Tibial artery (tissue), 4 donors: ENCODE measurements at places on chromosomes 16 and 17.

DNA sequence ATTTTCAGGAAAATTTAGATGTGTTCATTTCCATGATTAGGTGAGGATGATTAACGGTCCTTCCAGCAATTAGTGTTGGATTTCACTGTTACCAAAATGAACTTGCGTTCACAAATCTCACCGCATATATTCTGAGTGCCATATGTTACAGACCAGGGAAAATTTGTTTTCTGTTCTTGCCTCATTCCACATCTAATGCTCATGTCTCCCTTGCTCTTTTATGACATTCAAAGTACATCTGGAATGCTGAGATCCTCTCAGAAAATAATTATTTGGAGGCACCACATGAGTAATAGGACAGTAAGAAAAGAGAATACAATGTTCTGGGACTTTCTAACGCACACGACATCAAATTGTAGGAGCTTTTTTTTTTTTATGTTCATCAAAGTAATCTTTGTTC, 406.5 kb downstream of the SHISA9 start:
- H3K36me3 ChIP-seq, result no peaks in the 10 kb centered on the region

DNA sequence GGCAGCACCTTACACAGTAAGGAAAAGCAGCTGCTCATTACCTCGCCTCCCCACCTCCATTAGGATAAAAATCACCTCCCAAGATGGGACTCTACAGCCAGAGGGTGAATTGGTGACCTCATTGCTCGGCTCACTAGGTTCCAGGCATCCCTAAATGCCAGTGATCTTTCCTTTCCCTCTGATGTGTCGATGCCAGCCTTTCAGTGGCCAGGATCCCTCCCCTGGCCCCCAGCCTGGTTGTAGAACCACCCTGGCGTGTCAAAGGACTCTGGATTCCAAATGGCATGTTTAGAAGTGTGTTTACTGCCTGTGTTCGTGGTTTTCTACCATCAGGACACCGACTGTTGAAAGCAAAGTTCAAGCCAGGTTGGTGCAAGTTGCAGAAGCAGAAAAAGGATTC, 72.1 kb upstream of the LYRM9 start:
- no peaks in the 10 kb centered on the region for H3K27me3 ChIP-seq
- DNase-seq, result no peak
- no peaks in the 10 kb centered on the region for H3K36me3 ChIP-seq
- H3K4me3 ChIP-seq, result no peak overlapping the region
- H3K27ac ChIP-seq, result no peak overlapping the region
- H3K4me1 ChIP-seq, result no peaks in the 10 kb centered on the region

GRCh38 chr17:58302919-58303585, 22.3 kb upstream of the MPO start:
- peak; percentile 15 for DNase-seq
- no peaks in the 10 kb centered on the region for H3K4me1 ChIP-seq
- no peak overlapping the region for H3K27ac ChIP-seq
- no peaks in the 10 kb centered on the region for H3K27me3 ChIP-seq

GRCh38 chr16:88912556-88912955, 46.1 kb upstream of the PABPN1L start:
- no peak overlapping the region for H3K27ac ChIP-seq
- H3K27me3 ChIP-seq, result peaks cover 83% of the 10 kb centered on the region
- H3K4me1 ChIP-seq, result peaks cover 6% of the 10 kb centered on the region
- no peaks in the 10 kb centered on the region for H3K36me3 ChIP-seq

DNA sequence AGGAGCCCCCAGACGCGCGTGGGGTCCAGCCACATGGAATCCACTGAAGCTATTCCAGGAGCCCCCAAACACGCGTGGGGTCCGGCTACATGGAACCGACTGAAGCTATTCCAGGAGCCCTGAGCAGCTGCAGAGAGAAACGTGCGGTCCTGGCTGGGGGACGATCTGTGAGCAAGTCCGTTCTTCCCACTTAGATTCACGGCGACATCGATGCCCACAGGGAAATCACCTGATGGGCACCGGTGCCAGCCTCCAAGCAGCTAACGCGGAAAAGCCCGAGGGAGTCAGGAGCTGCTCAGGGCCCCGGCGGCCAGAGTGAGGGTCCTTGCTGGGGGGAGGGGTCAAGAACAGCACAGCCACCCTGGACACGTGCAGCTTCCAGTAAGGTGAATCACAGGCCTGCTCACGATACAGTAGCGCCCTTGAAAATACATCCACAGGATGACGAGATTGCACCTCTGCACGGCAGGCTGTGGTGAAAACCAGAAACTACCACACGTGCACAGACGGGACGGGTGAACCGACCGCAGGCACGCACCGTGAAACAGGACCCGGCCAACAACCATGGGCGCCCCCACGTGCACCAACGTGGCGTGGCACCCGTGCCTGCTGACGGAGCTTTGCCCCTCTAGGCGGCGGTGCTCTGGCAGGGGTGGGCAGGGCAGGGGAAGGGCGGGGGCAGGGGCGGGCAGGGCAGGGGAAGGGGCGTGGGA, 77.7 kb upstream of the GNG13 start:
- no peak overlapping the region for H3K4me3 ChIP-seq
- H3K27ac ChIP-seq, result no peak overlapping the region
- peaks cover 13% of the 10 kb centered on the region for H3K36me3 ChIP-seq
- no peaks in the 10 kb centered on the region for H3K27me3 ChIP-seq

- H3K4me3 ChIP-seq, result peak overlapping the region; percentile 93
- peaks cover 5% of the 10 kb centered on the region for H3K36me3 ChIP-seq
- no peaks in the 10 kb centered on the region for H3K27me3 ChIP-seq
- H3K4me1 ChIP-seq, result peaks cover 22% of the 10 kb centered on the region
- DNase-seq, result no peak
These were observed 684 bp downstream of the SLX4 start for GRCh38 chr16:3610698-3611145.

GRCh38 chr17:40518401-40519088, 17.1 kb upstream of the TNS4 start:
- H3K27ac ChIP-seq, result no peak overlapping the region
- H3K27me3 ChIP-seq, result peaks cover 21% of the 10 kb centered on the region
- no peak overlapping the region for H3K4me3 ChIP-seq
- no peak for DNase-seq
- H3K36me3 ChIP-seq, result no peaks in the 10 kb centered on the region

GRCh38 chr17:47652570-47652969, 2.9 kb downstream of the KPNB1 start:
- DNase-seq, result no peak
- no peak overlapping the region for H3K4me3 ChIP-seq
- no peak overlapping the region for H3K27ac ChIP-seq
- H3K36me3 ChIP-seq, result peaks cover 55% of the 10 kb centered on the region

DNA sequence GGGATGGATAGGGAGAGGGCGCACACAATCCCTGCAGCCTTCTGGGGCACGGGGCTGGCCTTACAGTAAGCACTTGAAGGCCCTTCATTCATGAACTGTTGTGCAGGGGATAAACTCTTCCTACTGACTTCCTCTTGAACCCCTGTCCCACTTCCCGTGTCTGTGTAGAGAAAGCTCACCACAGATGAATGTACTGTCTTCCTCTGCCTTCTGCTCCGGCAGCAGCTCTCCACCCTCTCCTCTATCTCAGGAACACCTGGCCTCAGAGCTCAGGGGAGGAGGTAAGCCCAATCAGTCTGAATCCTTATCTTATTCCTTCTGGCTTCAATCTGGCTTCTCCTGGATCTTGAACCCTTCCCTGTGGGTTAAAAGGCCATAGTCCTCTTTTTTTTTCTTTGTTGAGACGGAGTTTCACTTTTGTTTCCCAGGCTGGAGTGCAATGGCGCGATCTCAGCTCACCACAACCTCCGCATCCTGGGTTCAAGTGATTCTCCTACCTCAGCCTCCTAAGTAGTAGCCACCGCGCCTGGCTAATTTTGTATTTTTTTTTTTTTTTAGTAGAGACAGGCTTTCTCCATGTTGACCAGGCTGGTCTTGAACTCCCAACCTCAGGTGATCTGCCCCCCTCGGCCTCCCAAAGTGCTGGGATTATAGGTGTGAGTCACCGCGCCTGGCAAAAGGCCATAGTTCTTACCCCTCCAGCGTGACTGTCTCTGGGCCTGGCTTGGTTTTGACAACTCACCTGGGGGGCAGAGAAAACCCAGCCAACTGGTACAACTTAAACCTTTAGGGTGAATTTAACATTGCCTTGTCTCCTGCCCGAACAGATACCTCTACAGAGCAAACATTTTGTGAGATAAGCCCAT, 7.2 kb upstream of the SLC52A1 start:
- no peaks in the 10 kb centered on the region for H3K4me1 ChIP-seq
- no peak overlapping the region for H3K27ac ChIP-seq
- H3K4me3 ChIP-seq, result no peak overlapping the region
- no peaks in the 10 kb centered on the region for H3K27me3 ChIP-seq
- H3K36me3 ChIP-seq, result no peaks in the 10 kb centered on the region

- peaks cover 17% of the 10 kb centered on the region for H3K27me3 ChIP-seq
- DNase-seq, result no peak
- no peaks in the 10 kb centered on the region for H3K36me3 ChIP-seq
- H3K4me3 ChIP-seq, result no peak overlapping the region
- peaks cover 8% of the 10 kb centered on the region for H3K4me1 ChIP-seq
These were observed 10.6 kb downstream of the ICAM2 start for GRCh38 chr17:64009571-64010402.

DNA sequence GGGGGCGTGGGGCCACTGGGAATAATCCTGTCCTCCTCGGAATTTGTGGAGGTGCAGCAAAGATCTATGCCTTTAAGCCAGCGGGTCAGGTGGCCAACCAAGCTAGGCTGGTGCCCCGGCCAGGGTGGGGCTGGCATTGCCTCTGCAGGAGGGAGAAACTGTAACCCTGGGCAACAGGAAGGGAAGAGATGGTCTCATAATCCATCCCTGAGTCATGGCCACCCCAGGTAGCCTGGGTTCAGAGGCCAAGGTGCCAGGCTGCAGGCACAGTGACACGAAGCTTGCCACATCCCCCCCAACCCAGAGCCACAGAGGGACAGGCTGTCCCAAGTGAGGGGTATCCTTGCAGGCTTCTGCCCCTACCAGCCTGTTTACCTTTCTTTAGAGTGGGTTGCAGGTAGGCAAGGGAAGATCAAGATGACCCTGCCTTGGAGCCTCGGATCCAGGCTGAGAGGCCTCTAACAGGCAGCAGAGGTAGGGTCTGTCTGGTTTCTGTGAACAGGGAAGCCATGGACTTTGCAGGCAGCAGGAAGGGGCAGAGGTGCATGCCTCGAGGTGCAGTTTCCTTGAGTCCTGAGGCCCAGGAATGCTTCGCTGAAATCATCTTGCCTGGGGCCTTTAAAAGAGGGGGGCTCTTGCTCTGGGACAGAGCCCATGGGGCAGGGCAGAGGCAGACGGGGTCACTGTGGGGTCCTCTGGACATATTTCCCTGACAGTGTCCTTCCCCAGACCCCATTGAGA, 4.0 kb downstream of the LASP1 start:
- H3K36me3 ChIP-seq, result peaks cover 14% of the 10 kb centered on the region
- H3K27me3 ChIP-seq, result no peaks in the 10 kb centered on the region
- H3K27ac ChIP-seq, result peak overlapping the region; percentile 98
- H3K4me3 ChIP-seq, result peak overlapping the region; percentile 96
- peaks cover 63% of the 10 kb centered on the region for H3K4me1 ChIP-seq
- no peak for DNase-seq
